ENCODE measurements at places on chromosomes 6 and 20. TPM values are rescaled to one million over a fixed set of nuclear protein-coding genes. Genes with fewer than 3 reads are reported as not detected.

- no peak overlapping the region for H3K4me3 ChIP-seq
- H3K36me3 ChIP-seq: no peaks in the 10 kb centered on the region
- no peaks in the 10 kb centered on the region for H3K27me3 ChIP-seq
- H3K4me1 ChIP-seq: peaks cover 69% of the 10 kb centered on the region
- peak; percentile 68 for DNase-seq
These were observed 12.1 kb upstream of the HINT3 start for GRCh38 chr6:125944434-125944816.

- H3K36me3 ChIP-seq: peaks cover 87% of the 10 kb centered on the region
- peaks cover 1% of the 10 kb centered on the region for H3K4me1 ChIP-seq
- DNase-seq: no peak
These were observed 33.6 kb downstream of the RPRD1B start for GRCh38 chr20:38066969-38067716.

- H3K4me1 ChIP-seq: no peaks in the 10 kb centered on the region
- H3K36me3 ChIP-seq: no peaks in the 10 kb centered on the region
- H3K27me3 ChIP-seq: 0 out of 2 replicates have a peak, but pooled peaks cover 2% of the 10 kb centered on the region
- peak; percentile 63 for DNase-seq
These were observed 59.2 kb upstream of the FNDC1 start for GRCh38 chr6:159110013-159110412.

- no peaks in the 10 kb centered on the region for H3K36me3 ChIP-seq
- no peak overlapping the region for H3K4me3 ChIP-seq
- DNase-seq: no peak
- no peak overlapping the region for H3K27ac ChIP-seq
- no peaks in the 10 kb centered on the region for H3K27me3 ChIP-seq
These were observed 232.7 kb upstream of the SGK1 start for GRCh38 chr6:134550604-134551003.

- no peaks in the 10 kb centered on the region for H3K36me3 ChIP-seq
- no peak overlapping the region for H3K4me3 ChIP-seq
- no peaks in the 10 kb centered on the region for H3K4me1 ChIP-seq
- no peak for DNase-seq
- H3K27me3 ChIP-seq: peaks cover 47% of the 10 kb centered on the region
- H3K27ac ChIP-seq: no peak overlapping the region
These were observed 142.6 kb downstream of the CDH26 start for GRCh38 chr20:60100780-60101179.

- peak; percentile 30 for DNase-seq
- peaks cover 40% of the 10 kb centered on the region for H3K27me3 ChIP-seq
- H3K36me3 ChIP-seq: no peaks in the 10 kb centered on the region
- H3K27ac ChIP-seq: no peak overlapping the region
These were observed 69.1 kb downstream of the NRSN1 start for GRCh38 chr6:24194978-24195700.

The ANKRD66 gene
- total RNA-seq: not detected
